Stimulated activated naive CD4-positive, alpha-beta T cell treated with Interleukin-2 at 50 U/mL for 16 hours (primary cell): ENCODE measurements at places on chromosomes 16 and 17.

GRCh38 chr17:56913353-56913866 lies 439 bp downstream of the TRIM25 start:
- DNase-seq = no peak

DNA sequence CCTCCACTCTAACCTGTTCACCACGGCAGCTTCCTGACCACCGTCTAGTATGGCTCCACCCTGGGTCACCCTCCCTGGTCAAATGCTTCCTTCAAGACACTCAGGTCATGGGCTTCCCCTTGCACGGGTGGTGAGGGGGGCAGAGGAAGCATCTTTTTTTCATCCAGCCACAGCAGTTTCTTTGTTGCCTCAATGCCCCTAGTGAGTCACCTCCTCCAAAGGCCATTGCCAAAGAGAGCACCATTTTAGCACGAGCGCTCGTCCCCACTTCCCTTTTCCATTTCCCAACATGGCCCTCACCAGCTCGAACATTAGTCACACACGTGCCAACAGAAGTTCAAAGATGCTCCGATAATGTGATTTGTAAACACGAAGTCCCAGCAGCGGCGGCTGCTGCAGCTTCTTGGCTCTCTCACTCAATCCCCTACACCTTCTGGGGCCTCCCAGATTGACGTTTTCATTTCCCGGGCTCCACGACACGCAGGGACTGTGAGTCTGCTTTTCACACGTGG lies 134.6 kb downstream of the GAS7 start:
- no peak for DNase-seq

- no peak for DNase-seq
These were observed 13.2 kb downstream of the USP6 start for GRCh38 chr17:5128905-5129535.

DNA sequence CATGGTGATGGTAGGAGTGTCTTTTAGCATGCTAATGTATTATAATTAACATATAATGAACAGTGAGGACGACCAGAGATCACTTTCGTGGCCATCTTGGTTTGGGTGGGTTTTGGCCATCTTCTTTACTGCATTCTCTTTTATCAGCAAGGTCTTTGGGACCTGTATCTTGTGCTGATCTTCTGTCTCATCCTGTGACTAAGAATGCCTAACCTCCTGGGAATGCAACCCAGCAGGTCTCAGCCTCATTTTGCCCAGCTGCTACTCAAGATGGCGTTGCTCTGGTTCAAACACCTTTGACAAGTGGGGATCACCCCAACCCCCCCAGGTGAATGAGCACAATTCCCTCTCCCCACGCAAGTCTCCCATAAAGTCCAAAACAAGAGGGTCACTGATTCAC lies 49.3 kb upstream of the ETV4 start:
- DNase-seq = no peak

DNA sequence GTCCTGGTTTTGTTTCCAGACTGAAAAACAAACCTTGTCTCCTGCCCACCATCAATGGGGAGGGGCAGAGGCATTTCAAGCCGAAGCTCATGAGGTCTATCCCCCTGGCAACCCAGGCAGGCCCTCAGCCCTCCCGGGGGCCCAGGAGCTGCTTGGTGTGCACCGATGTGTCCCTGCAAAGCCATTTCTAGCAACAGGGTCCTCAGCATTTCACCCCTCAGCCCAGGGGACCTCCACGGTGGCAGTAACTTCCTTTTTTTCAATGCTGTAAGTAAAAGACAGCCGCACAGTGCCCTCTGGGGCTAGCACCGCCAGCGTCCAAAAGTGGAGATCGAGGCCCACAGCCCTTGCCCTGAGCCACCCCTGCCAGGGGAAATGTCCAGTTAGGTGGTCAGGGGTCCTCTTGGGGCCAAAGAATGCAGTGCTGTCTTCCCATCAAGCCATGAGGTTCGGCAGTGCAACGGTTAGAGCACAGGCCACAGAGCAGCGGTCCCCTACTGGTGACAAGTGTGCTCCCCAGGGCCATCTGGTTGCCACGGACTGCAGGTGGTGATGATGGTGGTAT lies 79.9 kb downstream of the LITAF start:
- DNase-seq = no peak

DNA sequence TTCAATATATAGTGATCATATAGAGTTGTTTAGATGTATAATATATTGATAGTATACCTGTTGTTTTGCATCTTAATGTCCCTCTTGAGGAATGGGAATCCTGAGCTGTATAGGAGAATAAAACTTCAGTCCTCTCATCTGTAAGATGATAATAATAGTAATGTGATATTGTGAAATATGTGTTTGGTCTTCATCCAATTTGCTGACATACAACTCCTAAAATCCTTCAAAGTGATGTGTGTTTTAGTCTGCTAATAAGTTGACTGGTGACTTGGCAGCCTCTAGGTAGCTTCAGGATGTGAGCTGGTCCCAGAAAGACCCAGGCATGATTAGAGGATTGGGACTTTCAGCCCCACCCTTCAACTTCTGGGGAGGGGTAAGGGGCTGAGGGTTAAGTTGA lies 22.8 kb upstream of the NFAT5 start:
- DNase-seq = no peak
